ENCODE measurements at places on chromosomes 2 and 18. TPM values are rescaled to one million over a fixed set of nuclear protein-coding genes. Genes with fewer than 3 reads are reported as not detected.

The SLC38A11 gene
- 0.42 TPM for total RNA-seq

GRCh38 chr2:219526320-219527075 lies 12.2 kb downstream of the ASIC4 start:
- DNase-seq: no peak

DNA sequence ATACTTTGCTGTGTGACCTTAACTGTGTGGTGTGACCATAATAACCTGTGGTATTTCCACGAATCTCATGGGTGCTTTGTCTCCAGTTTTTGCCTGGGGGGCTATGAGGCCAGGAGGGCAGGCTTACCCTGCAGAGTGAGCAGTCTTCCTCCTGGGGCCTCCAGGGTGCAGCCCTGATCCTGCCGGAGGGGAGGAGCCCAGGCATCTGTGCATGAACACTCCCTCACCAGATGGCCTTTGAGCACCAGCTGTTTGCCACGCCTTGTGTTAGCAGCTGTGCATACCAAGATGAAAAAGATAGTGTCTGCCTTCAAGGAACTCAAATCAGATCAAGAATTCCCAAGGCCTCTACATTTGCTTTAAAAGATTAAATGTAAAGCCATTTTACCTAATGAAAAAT lies 75.0 kb upstream of the RBM44 start:
- no peak for DNase-seq

DNA sequence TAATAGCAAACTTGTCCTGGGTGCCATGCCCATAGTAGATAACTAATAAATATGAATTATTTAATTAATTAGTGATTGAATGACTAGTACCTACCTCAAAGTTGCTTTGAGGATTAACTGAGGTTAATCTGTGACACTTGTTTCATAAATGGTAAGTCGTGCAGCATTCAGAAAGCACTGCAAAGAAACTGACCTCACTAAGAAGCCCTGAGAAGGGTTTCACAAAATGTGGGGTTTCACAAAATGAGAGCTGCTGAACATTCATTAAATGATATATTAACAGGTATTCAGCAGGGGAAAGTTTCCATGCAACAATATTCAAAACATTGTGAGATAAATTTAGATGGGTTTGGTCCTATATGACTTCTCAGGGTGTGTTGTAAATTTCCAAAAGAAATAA lies 236.2 kb downstream of the OSR1 start:
- no peak for DNase-seq

DNA sequence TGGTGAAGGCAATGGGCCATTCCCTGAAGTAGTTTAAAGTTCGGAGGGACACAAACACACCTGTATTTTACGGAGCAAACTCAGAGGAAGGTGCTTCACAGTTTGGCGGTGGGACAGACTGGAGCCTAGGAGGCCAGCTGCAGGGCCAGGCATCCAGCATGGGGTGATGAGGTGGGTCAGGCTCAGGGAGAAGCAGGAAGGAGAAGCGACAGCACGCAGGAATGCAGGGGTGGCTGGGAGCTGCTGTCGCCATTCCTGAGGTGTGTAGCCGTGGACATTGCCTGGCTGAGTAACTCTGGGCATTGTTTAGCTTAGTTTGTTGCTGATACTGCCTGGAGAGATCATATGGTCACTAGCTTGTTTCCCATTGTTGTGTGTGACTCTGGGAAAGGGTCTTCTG lies 35.8 kb upstream of the METTL21A start:
- no peak for DNase-seq

- no peak for DNase-seq
These were observed 72.8 kb downstream of the UPP2 start for GRCh38 chr2:158174495-158174894.

DNA sequence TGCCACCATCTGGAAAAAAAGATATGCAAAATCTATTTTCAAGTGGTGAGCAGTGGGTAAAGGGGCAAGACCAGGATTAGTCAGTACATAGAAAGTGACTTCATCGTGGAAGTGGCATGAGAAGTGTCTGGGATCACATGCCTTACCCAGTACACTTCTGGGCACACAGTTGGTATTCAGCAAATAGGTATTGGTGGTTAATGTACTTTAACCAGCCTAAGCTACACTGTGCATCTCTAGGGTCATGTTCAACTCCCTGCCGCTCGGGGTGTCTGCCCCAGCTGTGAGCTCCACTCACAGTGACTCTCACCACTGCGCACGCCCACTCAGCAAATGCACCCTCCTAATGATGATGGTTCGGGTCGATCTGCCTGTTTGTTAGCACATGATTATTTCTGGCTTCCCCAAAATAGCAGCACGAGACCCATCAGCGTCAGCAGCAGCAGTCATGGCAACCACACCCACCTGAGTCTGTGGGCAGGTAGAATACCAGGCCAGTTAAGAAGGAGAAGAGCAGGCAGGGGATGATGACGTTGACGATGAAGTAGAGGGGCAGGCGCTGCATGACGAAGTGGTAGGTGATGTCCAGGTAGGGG lies 11.1 kb downstream of the CHRNA1 start:
- no peak for DNase-seq

DNA sequence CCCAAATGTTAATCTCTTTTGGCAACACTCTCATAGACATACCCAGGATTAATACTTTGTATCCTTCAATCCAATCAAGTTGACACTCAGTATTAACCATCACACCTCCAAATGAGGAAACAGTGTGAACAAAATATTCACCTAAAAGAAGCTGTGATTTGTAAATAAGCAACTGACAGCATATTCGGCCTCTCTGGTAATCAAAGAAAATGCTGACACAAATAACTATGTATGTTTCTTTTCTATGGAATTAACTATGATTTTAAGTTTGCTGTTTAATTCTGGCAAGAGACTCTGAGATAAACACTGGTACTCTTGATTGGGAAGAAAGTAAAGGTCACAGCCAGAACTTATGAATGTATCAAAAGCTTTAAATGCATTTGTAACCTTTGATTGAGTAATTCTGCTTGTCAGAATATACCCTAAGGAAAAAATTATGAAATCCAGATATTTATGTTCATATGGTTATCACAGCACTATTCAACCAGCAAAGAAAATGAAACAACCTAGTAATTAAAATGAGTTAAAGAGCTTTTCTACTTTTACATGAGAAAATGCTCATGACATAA lies 3.6 kb upstream of the GYPC start:
- no peak for DNase-seq

DNA sequence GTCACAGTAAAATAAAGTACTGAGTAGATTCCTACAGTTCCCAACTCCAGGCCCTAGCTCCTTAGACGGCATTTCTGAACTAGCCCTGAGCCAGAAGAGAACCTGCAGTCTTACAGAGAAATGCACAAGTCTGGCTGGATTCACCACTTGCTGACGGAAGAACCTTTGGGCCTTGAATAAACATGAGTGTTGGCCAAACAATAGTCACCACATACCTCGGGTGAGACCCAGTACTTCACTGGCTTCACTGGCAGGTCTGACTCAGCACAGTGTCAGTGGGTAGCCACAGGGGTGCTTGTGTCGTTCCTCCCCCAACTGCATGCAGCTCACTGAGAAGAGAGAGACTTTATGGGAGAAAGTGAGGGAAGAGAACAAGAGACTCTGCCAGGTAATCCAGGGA lies 88.9 kb downstream of the TMEM185B start:
- no peak for DNase-seq

- DNase-seq: no peak
These were observed 69.4 kb downstream of the XIRP2 start for GRCh38 chr2:166957686-166958085.

- no peak for DNase-seq
These were observed 10.1 kb downstream of the EXOC6B start for GRCh38 chr2:72815655-72816278.

DNA sequence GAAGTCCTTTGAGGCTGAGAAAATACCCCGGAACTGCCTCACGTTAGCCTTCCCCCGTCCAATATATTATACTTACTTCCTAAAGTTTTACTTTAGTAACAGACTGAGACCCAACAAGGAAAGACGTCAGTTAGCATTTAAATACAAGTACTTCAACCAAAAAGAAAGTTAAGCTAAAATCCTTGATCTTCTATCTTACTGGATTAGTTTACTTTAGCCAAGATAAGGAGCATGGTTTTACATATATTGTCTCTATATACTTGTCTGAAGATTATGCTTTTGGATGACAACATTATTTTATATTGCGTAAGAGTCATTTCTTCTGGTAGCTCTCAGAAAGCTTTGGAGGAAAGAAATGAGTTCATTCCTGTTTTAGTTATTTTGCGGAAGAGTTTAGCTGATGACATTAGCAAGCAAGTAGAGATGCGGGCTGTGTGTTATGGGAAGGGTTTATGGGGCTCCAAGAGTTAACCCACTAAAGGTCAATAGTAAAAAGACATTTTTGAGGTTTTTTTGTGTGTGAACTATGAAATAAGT lies 532.9 kb downstream of the ZNF516 start:
- no peak for DNase-seq

DNA sequence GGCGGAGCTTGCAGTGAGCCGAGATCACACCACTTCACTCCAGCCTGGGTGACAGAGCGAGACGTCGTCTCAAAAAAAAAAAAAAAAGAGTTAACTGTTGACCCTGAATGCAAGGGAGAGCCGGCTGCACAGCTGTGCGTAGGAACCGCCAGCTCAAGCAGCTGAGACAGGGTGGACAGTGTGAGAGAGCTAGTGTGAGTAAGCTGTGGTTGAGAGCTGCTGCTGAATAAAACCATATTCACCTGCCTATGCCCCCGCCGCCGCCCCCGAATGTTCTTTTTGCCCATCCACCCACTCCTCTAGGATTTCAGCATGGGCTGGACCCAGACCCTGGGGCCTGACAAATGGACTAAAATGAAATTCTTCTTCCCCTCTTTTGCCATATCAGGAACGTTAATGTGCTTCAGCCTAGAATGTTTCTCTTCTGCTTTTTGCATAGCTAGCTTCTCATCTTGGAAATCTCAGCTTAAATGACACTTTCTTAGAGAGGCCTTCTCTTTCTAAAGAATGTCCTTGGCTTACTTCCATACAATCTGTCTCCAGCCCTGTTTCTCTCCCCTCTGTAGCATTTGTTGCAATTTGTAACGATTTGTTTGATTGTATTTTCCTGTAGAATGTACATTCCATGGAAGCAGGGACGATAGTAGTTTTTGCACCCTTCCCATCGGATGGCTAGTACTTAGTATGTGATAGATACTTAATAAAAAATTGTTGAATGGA lies 142.7 kb downstream of the KLHL14 start:
- DNase-seq: no peak

DNA sequence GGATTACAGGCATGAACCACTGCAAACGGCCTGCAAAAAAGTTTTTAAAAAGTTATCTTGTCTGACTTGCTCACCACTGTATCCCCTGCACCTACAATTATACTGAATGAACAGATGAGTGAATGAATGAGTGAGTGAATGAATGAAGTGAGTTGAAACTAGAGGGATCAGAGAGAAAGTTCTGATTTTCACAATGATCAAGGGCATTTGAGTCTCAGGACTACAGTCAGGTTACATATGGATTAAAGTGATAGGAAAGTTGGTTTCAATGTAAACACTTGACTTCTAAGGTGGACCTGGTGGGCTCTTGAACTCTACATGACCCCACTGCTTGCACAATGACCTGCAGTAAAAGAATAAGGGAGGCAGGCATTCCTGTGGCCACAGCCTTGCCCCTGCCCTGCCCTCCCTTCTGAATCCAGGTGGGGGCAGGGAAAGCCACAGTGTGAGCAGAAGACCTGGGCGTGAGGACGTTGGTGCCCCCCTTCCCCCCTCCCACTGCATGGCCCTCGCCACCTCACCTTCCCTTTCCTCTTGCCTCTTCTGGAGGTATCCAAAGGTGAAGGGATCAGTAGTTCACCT lies 10.7 kb downstream of the C2orf80 start:
- DNase-seq: no peak

DNA sequence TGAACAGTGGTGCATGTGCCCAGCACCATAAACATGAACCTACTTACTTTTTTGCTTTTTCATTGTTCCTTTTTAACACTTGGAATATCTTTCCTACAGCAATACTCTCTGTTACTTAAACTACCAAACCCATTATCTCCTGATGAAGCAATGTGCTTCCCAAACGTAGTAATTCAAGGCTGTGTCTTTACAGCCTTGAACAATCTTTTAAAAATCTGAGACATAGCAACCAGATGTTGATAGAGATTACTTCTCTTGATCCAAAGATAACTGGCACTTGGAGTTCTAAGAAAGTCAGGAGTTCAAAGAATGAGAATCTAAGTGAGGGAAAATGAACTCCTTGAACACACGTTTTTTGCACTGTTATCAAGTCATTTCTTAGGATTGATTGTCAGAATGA lies 40.4 kb downstream of the ATP8B1 start:
- no peak for DNase-seq

The EXOC6B gene
- 113 TPM for total RNA-seq

The MOGAT1 gene
- 0.47 TPM for total RNA-seq

The GALR1 gene
- 0.06 TPM for total RNA-seq

- no peak for DNase-seq
These were observed 1402.3 kb upstream of the LRRTM1 start for GRCh38 chr2:81706856-81707255.

DNA sequence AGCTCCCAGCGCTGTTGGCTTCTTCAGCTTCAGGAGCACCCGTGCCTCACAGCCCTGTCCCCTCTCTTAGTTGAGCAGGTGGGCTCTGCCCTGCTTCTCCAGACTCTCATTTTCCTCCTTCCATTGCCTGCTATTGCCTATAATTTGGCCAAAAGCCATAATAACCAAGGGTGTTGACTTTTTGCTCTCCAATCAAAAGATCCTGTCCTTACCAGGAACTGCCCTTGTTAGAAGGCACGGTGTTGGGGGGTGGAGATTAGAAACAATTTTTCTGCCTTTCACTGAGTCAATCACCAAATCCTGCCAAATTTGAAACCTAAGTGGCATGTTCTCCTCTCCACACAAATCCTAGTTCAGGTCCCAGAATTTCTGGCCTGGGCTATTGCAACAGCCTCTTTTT lies 16.7 kb upstream of the PDIA6 start:
- no peak for DNase-seq

DNA sequence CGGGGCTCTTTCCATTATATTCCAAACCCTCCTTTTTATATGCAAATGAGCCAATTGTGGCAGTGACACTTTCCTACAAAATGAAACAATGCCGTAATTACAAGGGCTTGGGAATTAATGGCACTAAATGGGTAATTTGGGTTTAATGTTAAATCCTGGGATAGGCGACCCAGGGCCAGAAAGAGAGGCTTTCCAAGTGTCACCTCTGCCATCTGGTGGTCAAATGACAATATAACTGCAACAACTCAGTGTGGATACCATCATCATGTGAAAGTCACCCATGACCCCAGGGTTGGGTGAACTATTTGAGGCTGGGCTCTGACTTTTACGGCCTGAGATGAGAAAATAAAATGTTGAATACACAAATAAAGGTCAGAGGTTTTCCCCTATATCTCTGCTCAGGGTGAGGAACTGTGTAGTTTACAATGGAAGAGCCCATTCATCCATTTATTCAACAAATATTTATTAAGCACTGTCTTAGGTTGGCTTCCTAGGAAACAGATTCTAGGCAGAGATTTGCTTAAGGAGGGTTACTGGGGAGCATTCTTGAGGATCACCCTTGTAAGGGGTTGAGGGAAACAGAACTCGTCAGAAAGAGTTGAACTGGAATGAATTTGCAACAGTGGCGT lies 13.6 kb upstream of the THADA start:
- DNase-seq: no peak

DNA sequence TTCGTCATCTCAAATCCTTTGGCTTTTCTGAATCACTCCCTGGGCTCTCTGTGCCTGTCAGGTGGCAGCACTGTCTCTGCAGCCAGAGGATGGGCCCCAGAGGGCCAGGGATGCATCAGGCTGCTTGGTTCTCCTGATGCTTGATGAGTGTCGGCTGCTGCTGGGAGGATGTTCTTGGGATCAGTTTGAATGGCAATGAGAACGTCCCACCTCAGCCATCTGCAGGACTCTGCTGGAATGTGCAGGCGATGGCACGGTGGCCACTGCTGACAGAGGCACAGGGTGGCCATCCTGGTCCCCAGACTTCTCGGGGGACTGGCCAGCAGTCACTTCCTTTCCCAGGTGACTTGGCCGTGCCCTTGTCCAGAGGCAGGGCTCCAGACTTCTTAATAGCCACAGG lies 146.0 kb downstream of the FAM210A start:
- DNase-seq: no peak

Data from left cardiac atrium (tissue), 4 donors.